ENCODE measurements at places on chromosomes 6 and 20. TPM values are rescaled to one million over a fixed set of nuclear protein-coding genes. Genes with fewer than 3 reads are reported as not detected.

The CD83 gene
- 13.6 TPM for total RNA-seq

The HEY2 gene
- 7.3 TPM for total RNA-seq

The PTPRK gene
- total RNA-seq, result 37.1 TPM

The C20orf173 gene
- not detected for total RNA-seq

The HSPA1L gene
- 5.2 TPM for total RNA-seq

The SIRPD gene
- not detected for total RNA-seq
